Effector memory CD4-positive, alpha-beta T cell (primary cell): ENCODE measurements at places on chromosomes 5 and 9.

GRCh38 chr9:117963493-117964090 lies 259.4 kb downstream of the TLR4 start:
- no peak for DNase-seq

DNA sequence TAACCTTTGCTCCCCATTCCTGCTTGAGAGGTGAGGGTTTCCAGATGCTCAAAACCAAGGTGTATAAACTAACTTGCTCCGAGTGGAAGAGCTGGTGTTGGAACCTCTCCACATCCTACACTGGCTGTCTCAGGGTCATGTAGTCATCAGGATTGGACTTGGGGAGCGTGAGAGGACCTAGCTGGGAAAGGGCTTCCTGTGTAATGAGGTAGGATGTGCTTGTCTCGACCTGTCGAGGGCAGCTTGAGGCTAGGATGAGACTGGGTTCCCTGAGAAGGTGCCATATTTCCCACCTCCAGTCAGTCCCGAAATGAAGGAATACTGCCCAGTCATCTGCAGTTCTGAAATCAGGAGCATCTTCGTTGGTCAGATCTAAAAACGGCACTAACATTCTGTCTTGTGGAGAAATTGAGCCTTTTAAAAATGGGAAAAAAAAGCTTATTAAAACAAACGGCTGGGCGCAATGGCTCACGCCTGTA lies 1.3 kb downstream of the CCNI2 start:
- no peak for DNase-seq

DNA sequence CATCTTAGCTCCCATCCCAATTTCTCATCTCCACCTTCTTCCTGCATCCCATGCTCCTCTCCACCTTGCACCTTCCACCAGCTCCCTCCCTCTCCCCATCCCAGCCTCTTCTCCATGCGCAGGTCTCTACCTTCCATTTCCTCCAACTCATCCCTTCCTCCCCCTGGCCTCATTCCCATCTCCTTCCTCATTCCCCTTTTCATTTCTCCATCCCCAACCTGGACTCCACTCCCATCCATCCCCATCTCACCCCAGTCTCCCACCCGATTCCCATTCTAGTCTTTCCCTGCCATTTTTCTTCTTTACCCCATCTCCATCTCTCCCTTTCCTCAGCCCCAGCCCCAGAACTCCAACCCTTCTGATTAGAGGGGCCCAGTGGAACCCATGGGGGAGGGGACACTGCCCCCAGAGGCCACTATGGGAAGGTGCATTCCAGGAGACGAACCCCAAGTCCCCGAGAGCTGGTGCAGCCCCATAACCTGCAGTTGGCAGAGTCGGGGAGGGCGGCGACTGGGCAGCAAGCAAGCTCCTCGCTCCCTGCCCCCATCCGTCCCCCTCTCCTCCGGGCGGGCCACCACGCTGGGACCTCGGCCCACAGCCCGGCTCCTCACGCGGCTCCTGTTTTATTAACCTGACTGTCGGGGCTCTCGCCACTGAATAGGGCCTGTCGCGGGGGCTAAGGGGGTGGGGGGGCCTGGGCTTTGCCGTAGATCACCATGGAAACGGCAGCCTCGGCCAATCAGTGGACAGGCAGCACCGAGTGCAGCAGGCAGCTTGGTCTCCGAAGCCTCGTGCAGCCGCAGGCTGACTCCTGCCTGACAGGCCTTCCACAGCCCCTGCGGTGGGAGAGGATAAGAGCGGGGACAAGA lies 66.7 kb downstream of the PCDH1 start:
- no peak for DNase-seq

GRCh38 chr9:134996591-134997530 lies 79.1 kb upstream of the FCN1 start:
- DNase-seq: no peak

- DNase-seq: no peak
Measured at GRCh38 chr9:100071271-100071670, 27.5 kb downstream of the ERP44 start.

DNA sequence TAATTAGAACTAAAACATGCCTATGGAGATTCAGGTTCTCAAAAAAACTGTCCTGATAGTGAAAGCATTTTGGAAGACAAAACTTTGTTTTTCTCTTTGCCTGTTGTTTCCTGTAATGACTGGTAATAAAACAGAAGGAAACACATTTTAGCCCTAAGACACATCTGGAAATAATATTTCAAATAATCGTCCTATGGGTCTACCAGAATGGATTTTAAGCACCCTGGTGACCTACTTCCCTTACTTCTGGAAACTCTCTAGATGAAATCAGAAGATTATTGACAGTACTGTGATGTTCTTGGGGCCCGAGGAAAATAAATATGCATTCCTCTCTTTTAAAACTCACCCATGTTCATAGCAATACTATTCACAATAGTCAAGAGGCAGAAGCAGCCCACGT lies 110.1 kb upstream of the TLE4 start:
- no peak for DNase-seq

DNA sequence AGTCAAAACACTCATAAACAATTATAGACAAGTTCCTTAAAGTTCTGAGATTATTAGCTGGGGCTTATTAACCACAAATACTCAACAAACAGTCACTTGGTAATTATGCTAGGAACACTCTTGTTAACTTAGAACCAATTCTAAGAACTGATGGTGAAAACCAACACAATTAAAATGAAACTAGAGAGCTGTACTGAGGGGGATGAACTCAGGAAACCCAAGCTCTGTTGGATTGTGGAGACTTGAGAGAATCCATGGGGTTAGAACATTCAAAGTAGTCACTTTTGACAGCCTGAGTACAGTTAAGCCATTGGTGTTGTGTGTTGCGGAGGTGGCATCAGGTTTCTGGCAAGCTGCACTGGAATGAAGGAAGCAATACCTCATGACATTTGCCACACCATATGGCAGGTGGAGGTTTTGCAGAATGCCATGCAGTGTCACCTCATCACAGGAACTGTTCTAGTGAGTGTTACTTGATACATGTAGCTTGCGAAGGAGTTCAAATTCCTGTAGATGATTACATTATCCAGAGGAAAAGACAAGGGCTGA lies 480.9 kb upstream of the CD180 start:
- no peak for DNase-seq

- no peak for DNase-seq
Measured at GRCh38 chr5:159031513-159031912, 68.2 kb downstream of the EBF1 start.

DNA sequence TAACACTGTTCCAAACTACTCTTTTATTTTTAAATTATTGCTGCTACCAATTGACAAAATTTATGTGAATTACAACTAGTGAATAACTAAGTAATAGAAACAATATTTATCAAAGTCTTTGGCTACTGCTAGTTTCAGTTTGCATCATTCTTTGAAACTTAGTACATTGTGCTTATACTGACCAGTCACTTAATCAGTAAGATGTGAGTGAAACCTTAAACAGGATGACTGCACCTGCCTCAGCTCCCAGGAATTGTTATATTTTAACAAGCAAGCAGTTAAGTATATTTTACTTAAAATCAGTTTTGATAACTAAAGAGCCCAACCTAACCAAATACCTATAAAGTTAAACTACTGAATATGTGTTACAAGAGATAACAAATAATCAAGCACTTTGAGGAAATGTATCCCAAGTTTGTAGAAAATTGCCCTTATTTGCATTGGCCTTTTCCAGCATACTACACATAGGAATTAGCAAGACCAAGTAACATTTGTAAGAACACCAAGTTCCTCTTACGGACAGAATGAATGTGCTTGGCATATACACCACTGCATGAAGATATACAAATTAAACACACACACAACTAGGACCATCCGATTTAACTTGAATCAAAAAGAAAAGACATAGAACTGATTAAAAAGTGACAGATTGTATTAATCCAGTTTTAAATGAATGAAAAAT lies 545.5 kb upstream of the DAB2 start:
- no peak for DNase-seq

DNA sequence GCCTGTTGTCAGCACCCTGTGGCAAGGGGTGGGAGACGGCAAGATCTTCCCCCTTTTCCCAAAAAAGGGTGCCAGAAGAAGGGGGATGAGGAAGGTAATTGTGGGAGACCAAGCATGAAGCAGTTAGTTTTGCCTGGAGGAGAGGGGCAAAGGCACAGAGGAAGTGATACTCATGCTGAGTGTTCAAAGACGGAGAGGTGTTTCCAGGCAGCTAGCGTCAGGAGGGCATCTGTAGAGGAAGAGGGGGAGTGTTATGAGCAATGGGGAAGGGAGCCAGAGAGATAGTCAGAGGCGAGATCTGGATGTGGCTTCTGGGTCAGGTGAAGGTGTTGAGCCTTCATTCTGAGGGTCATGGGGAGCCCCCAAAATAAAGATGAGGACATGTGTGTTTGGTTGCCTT lies 26.9 kb upstream of the ADAM19 start:
- peak; percentile 27 for DNase-seq

DNA sequence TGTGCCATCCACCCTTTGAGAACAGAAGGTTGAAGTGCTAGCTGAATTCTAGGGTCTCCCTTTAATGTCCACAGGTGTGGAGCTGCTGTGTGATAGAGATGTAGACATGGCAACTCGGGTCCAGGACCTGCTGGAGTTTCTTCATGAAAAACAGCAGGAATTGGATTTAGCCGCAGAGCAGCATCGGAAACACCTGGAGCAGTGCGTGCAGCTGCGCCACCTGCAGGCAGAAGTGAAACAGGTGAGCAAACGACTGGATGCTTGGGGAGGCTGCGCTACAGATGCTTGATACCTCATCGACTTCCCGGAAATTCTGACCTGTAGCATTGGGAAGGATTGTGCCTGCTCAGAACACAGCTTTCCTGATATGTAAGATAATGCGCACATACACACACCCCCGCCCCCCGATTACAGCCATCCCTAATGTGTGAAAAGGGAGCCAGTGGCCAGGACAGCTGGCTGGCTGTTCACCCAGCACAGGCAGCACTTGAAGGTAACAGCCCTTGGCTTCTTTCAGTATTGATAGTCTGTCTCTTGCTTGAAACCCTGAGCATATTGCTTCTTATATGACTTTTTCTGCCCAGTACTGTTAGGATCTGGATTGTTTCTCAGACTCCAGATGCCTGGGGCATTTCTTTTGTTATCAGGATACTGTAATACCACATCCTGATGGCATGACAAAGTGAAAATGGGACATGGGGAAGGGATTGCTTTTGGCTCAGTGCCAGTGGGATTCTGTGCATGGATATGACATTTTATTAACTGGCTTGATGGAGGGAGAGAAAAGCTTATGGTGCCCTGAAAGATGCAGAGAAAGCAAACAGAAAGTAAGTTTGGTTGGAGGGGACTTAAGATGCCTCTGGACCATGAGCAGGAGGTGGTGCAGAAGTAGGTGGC lies 216.8 kb upstream of the OTULINL start:
- DNase-seq: no peak

DNA sequence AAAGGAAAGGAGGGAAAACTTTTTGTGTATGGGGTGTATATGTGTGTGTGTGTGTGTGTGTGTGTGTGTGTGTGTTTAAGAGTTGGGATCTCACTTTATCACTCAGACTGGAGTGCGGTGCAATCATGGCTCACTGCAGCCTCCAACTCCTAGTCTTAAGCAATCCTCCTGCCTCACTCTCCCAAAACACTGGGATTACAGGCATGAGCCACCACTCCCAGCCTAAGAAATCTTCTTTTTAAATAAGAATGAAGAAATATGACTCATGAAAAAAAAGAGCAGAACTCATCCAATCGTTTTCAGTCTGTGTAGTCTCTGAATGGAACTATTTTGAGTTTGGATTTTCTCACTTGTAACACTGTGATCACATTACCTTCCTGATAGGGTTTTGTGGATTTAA lies 601.5 kb downstream of the ACTL7B start:
- no peak for DNase-seq

GRCh38 chr9:14238518-14238917 lies 75.4 kb downstream of the NFIB start:
- no peak for DNase-seq

DNA sequence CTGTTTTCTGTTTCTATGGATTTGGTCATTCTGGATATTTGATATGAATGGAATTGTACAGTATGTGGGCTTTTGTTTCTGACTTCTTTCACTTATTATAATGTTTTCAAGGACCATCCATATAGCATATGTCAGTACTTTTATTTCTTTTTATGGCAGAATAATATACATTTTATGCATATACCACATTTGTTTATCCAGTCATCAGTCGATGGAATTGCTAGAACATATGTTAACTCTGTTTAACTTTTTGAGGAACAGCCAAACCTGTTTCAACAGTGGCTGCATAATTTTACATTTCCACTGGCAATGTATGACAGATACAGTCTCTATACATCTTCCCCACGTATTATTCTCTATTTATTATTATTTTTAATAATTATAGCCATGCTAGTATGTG lies 131.6 kb downstream of the PARP8 start:
- no peak for DNase-seq

DNA sequence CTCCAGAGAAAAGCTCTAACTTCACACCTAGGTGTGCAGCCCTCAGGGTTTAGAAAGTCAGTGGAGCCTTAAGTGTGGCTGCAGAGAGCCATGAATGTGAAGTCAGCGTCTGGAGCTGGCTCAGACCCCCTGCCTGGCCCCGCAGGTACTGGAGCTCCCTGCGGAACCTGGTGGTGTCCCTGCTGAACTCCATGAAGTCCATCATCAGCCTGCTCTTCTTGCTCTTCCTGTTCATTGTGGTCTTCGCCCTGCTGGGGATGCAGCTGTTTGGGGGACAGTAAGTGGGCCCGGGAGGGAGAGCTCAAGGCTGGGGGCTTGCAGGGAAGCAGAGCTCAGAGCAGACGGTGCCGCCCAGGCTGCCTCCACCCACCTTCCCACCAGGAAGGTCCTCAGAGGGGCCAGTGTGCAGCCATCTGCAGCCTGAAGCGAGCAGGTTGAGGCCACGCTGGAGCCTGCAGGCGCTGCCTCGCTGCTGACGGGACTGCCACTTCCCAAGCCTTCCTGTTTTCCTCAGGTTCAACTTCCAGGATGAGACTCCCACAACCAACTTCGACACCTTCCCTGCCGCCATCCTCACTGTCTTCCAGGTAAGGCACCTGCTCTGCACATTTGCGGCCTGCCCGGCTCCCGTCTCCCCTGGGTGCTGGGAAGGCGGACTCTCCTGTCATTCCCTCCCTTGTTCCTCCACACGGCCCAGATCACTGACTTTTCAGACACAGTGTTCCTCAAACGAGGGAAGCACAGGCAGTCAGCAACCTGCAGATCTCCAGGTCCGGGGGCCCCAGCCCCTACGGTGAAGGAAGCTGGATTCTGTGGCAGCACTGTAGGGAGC lies 108.9 kb downstream of the CACNA1B start:
- no peak for DNase-seq

DNA sequence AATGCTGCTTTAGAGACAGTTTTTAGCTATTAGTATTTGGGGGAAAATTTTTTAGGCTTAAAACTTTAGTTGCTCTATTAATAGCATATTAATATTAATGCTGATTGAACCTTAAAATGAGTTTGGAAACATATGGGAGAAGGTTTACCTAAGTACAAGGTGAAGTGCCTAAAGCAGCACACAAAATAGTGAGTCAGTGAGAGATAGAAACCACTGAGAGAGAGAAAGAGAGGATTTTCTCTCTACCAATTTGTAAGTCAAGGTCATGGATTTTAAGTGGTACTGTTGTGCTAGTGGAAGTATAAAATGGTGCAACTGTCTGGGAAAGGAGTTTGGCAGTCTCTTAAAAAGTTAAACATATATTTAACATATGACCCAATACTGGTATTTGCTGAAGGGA lies 64.9 kb downstream of the MARCHF3 start:
- DNase-seq: no peak
